T-helper 17 cell (primary cell): ENCODE measurements at places on chromosomes 7 and 10.

GRCh38 chr10:1229574-1229973 lies 173.4 kb downstream of the WDR37 start:
- no peaks in the 10 kb centered on the region for H3K4me1 ChIP-seq
- H3K27ac ChIP-seq, result no peak overlapping the region
- no peak overlapping the region for H3K4me3 ChIP-seq
- no peak for DNase-seq
- H3K36me3 ChIP-seq, result no peaks in the 10 kb centered on the region

DNA sequence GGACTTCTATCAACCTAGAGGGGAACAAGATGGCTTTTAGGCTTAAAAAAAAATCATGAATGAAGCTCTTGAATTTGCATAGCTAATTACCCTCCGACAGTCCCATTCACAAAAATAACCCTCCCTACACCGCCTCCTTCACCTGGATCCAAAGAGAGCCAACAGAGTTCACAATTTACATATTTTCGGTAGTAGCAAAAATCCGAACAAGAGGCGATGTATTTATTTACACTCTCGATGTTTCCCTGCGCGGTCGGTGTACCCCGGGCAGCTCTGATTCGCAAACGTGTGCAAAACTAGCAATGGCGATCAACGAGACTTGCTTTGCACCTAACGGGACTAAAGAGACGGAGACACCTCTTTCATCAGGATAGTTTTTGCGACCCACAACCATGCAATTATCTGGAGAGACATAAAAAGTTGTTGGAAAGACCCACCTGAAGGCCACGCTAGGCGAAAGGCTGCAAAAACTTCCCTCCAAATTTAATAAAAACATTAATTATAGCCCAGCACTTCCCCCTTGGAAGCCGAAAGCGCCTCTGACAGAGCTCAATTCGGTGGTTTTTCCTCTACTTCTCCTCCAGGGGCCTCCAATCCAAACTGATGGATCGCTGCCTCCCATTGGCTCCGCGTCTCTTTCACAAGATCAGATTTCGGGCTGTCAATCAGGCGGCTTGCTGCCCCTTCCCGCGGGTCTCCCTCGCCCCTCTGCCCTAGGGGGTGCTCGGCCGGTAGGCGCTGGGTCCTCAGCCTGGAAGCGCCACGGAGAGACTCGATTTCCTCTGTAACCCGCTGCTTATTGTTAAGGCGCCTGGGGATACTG lies at the start of gene ETV1:
TSS of gene ETV1 (minus strand) at position 541 of the 823 bp plus-strand sequence. CDS start 614 bp downstream, outside the sequence.
- H3K27me3 ChIP-seq, result peaks cover 6% of the 10 kb centered on the region
- H3K27ac ChIP-seq, result no peak within 1 kb of the TSS
- H3K36me3 ChIP-seq, result no peaks in the 10 kb centered on the region
- H3K4me1 ChIP-seq, result no peaks in the 10 kb centered on the region
- no peak within 1 kb of the TSS for H3K4me3 ChIP-seq

DNA sequence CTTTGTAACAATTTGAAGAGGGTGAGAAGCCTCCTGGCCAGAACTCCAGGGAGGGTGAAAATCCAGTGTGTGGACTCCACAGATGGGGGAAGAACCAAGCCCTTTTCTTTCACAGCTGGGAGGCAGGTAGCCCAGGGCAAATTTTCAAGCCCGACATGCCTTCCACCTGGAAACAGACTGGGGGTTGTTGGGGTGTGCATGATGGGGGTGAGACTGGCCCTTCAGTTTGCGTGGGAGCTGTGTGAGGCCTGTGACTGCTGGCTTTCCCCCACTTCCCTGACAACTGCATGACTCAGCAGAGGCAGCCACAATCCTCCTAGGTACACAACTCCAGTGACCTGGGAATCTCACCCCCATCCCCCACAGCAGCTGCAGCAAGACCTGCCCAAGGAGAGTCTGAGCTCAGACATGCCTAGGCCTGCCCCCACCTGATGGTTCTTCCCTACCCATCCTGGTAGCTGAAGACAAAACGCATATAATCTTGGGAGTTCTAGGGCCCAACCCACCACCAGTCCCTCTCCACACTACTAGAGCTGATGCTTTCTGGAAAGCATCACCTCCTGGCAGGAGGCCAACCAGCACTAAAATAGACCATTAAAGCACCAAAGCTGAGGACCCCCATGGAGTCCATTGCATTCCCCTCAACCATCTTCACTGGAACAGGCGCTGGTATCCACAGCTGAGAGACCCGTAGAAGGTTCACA lies 445.4 kb downstream of the TFEC start:
- peaks cover 2% of the 10 kb centered on the region for H3K36me3 ChIP-seq
- no peaks in the 10 kb centered on the region for H3K27me3 ChIP-seq
- H3K4me1 ChIP-seq, result peaks cover 5% of the 10 kb centered on the region
- no peak overlapping the region for H3K27ac ChIP-seq
- no peak for DNase-seq

- H3K4me1 ChIP-seq, result peaks cover 45% of the 10 kb centered on the region
- H3K36me3 ChIP-seq, result no peaks in the 10 kb centered on the region
- H3K4me3 ChIP-seq, result peak overlapping the region; percentile 80
- DNase-seq, result no peak
- no peaks in the 10 kb centered on the region for H3K27me3 ChIP-seq
These were observed 125.8 kb downstream of the FAM107B start for GRCh38 chr10:14648946-14649345.

DNA sequence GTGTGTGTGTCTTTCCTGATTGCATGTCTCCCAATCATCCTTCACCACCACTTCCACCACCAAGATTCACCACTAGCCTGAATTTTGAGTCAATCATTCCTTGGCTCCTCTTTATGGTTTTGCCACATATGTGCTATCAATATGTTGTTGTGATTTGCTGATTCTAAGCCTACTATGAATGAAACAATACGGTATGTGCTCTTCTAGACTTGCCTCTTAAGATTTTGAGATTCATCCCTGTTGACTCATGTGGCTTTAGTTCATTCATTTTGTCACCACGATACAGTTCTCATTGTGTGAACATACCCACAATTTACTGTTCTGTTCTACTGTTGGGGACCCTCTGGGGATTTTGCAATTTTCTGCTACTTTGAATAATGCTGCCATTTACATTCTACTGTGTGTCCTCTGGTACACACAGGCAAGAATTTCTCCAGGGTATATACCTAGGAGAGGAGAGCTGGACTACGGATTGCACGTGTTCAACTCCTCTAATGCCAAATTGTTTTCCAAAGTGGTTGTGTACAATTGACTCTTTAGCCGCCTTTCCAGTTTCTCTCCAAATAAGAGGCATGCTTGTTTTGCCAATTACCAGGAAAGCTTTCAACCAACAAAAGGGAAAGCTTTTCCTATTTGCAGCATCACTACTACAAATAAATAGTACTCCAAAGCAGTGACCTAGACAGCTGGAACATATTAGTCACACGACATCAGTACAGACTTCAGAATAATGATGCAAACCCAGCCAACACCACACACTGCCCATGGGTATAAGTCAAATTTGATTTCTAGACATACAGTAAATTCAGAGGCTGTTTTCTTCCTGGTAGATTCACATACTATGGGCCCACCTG lies 30.0 kb downstream of the SGMS1 start:
- H3K4me1 ChIP-seq, result peaks cover 14% of the 10 kb centered on the region
- DNase-seq, result no peak
- no peak overlapping the region for H3K4me3 ChIP-seq

- no peaks in the 10 kb centered on the region for H3K27me3 ChIP-seq
- H3K4me3 ChIP-seq, result no peak overlapping the region
- H3K4me1 ChIP-seq, result no peaks in the 10 kb centered on the region
These were observed 331.3 kb upstream of the COBL start for GRCh38 chr7:51647931-51648351.

GRCh38 chr10:33680036-33680435 lies 345.6 kb upstream of the NRP1 start:
- no peak overlapping the region for H3K27ac ChIP-seq
- peaks cover 2% of the 10 kb centered on the region for H3K27me3 ChIP-seq
- no peak for DNase-seq
- no peaks in the 10 kb centered on the region for H3K36me3 ChIP-seq
- no peak overlapping the region for H3K4me3 ChIP-seq

- no peaks in the 10 kb centered on the region for H3K27me3 ChIP-seq
- no peaks in the 10 kb centered on the region for H3K4me1 ChIP-seq
- no peak overlapping the region for H3K27ac ChIP-seq
- no peaks in the 10 kb centered on the region for H3K36me3 ChIP-seq
- no peak overlapping the region for H3K4me3 ChIP-seq
These were observed 360.6 kb upstream of the ADARB2 start for GRCh38 chr10:2097937-2098336.

GRCh38 chr10:81182296-81182695 lies 644.6 kb downstream of the SH2D4B start:
- no peaks in the 10 kb centered on the region for H3K36me3 ChIP-seq
- H3K27ac ChIP-seq, result no peak overlapping the region
- no peak overlapping the region for H3K4me3 ChIP-seq

DNA sequence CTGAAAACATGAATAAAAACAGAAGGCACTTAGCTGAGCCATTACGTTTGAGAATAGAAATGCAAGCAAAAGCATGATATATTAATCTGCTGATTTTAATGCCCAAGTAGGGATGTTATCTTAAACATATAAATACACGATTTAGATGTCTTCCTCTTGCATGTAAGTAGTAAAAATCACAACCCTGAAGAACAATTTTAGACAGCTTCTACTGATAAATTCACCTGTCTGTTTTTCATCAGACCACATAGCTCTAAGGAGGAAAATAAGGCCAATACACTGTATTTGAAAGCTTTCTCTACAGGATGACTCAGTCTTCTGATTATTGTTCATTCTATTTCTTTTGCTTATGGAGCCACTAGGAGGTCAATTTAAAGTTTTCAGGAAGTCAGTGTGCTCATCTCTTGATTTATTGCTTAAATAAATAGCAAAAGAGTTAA lies 210.9 kb upstream of the CHRM2 start:
- no peak overlapping the region for H3K27ac ChIP-seq
- H3K27me3 ChIP-seq, result no peaks in the 10 kb centered on the region
- H3K36me3 ChIP-seq, result no peaks in the 10 kb centered on the region
- no peaks in the 10 kb centered on the region for H3K4me1 ChIP-seq

DNA sequence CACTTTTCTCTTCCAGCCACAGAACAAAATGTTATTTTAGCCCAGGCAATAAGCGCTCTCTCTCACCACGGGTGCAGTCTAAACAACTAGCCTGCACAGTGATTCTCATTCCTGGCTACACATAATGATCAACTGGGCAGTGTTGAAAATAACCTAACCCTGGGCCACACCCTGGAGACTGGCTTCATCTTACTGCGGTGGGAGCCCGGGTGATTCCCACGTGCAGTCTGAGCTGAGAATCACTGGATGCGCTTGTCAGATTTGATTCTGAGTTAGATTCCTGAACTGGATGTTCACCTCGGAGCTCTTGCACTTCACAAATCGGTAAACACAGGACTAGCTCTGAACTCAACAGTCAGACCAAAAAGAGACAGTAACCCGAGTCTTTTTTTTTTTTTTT lies 14.9 kb downstream of the ZC3HAV1 start:
- peak; percentile 27 for DNase-seq
- H3K27me3 ChIP-seq, result no peaks in the 10 kb centered on the region
- peaks cover 60% of the 10 kb centered on the region for H3K4me1 ChIP-seq
- H3K4me3 ChIP-seq, result peak overlapping the region; percentile 91
- H3K27ac ChIP-seq, result peak overlapping the region; percentile 99
- peaks cover 5% of the 10 kb centered on the region for H3K36me3 ChIP-seq

GRCh38 chr10:75427951-75428350 lies 3.5 kb upstream of the LRMDA start:
- peaks cover 3% of the 10 kb centered on the region for H3K36me3 ChIP-seq
- H3K27me3 ChIP-seq, result peaks cover 52% of the 10 kb centered on the region
- H3K27ac ChIP-seq, result no peak overlapping the region
- DNase-seq, result no peak

DNA sequence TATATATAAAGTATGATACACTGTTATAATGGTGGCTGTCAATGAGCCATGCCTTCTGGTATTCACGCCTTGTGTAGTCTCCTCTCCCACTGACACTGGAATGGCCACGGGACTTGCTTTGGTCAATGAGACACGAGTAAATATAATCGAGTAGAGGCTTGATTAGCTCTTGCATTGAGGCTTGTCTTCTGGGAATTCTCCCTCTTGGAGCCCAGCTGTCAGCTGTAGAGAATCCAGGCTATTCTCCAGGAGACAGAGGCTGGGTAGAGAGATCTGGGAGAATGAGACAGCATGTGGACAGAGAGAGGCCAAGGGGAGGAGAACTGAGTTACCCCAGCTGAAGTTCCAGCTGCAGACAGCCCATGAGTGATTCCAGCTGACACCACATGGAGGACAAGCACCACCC lies 25.2 kb upstream of the PLCE1 start:
- no peaks in the 10 kb centered on the region for H3K27me3 ChIP-seq
- DNase-seq, result no peak
- H3K36me3 ChIP-seq, result peaks cover 3% of the 10 kb centered on the region
- no peak overlapping the region for H3K27ac ChIP-seq
- no peaks in the 10 kb centered on the region for H3K4me1 ChIP-seq

DNA sequence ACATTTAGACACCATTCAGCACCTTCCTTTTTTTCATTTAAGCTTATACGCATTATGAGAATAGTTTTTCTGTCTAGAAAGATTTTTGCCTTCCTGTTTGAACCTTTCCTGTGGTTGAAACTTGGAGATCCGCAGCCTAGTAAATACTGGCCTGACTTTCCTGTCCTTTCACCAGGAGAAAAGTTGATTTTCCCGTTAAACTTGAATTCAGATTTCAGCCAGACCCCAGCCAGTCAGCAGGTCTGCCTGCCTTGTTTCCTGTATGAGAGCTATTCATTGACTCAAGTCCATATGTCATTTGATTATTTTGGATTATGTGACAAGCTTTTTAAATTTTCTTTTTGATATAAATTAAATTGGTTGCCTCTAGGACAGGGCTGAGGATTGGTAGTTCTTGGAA lies 71.5 kb downstream of the EVX1 start:
- H3K36me3 ChIP-seq, result no peaks in the 10 kb centered on the region
- DNase-seq, result no peak
- no peak overlapping the region for H3K27ac ChIP-seq
- no peak overlapping the region for H3K4me3 ChIP-seq
- no peaks in the 10 kb centered on the region for H3K4me1 ChIP-seq

DNA sequence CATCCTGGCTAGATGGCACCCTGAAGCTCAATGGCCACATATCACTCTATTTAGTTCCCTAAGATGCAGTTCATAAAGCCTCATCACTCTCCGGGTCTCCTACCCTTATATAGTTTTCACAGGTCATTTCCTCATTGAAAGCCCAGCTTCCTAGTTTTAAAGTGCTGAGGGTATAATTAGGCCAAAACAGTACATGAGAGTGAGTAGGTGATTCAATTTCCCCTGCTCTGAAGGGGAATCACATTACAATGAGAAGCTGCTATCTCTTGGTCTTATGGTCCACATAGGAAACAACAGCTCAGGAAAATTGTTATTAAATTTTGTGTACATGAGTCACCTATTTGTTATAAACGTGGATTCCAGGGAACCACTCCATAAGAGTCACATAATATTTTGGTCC lies 162.0 kb downstream of the SEMA3E start:
- no peaks in the 10 kb centered on the region for H3K36me3 ChIP-seq
- no peaks in the 10 kb centered on the region for H3K27me3 ChIP-seq
- no peaks in the 10 kb centered on the region for H3K4me1 ChIP-seq
- no peak overlapping the region for H3K27ac ChIP-seq

- H3K4me1 ChIP-seq, result peaks cover 43% of the 10 kb centered on the region
- H3K27me3 ChIP-seq, result no peaks in the 10 kb centered on the region
- peaks cover 3% of the 10 kb centered on the region for H3K36me3 ChIP-seq
- DNase-seq, result no peak
These were observed 27.2 kb downstream of the CCM2 start for GRCh38 chr7:45026984-45027773.
